ENCODE measurements at places on chromosomes 16 and 17.

DNA sequence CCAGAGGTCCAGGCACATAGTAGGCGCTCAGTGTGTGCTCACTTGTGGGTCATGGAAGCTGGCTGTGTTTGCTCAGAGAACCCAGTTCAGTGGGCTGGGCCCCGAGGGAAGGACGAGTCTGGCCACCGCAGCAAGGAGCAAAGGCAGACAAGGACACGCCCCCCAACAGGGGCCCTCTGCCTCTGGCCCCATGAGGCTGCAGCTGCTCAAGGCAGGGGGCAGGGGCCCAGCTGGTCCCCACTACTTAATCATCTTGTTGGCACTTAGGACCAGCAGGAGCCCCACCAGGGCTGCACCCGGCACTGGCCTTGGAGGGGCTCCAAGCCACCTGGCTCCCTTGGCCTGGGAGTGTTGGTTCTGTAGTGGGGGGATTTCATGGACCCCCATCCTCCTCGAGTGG lies 16.1 kb downstream of the KCNJ12 start:
- DNase-seq = no peak

GRCh38 chr17:50518384-50519023 lies 10.3 kb downstream of the MYCBPAP start:
- DNase-seq = no peak

DNA sequence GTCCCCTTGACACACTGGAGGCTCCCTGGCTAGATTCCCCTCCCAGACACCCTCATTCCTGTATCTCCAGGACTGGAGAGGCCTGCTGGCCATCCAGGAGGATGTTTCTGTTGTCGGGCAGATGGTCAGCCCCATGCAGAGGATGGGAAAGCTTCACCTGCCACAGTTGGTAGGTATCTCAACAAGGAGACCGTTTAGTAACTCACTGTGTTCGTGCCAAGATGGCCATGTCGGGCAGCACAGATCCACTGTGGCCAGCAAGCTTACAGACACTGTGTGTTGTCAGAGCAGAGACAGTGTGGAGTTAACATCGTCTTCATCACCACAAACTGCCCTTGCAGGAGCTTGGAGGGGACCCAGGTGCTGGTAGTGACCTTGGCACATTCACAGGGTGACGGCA lies 390.9 kb downstream of the SEC14L1 start:
- no peak for DNase-seq

- DNase-seq = no peak
Observed at GRCh38 chr16:19757026-19757425, 39.0 kb downstream of the IQCK start.

DNA sequence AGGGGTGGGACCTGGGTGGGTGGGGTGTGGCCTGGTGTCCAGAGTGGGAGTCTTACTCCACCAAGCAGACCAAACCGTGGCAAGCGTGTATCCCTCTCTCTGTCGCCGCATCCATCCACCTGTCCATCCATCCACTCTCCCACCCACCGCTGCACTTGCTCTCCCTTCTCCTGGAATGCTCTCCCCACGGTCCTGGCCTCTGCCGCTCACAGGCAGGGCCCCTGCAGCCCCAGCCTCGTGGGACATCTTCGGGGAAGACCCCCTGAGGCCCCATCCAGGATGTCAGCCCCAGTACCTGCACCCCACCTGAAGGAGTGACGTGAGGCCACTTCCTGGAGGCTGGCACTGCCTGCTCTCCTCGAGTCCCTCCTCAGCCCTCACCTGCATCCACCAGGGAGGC lies 189.5 kb upstream of the GSE1 start:
- DNase-seq = no peak

DNA sequence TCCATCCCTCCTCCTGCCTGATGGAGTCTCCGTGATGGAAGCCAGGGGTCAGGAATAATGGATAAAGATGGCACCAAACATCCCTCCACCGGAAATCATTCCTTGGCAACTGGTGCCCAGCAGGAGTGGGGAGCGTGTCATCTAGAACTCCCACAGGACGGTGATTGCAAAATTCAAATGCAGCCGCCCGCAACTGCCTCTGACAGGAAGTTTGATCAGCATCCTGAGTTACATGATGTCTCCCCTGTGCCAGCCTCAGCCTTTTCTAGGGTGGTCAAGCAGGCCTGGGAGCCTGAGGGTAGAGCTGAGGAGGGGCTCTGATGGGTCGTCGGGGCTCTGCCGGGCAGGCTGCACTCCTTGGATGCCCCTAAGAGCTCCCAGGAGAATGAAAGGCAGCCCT lies 52.8 kb downstream of the GSG1L start:
- DNase-seq = no peak

DNA sequence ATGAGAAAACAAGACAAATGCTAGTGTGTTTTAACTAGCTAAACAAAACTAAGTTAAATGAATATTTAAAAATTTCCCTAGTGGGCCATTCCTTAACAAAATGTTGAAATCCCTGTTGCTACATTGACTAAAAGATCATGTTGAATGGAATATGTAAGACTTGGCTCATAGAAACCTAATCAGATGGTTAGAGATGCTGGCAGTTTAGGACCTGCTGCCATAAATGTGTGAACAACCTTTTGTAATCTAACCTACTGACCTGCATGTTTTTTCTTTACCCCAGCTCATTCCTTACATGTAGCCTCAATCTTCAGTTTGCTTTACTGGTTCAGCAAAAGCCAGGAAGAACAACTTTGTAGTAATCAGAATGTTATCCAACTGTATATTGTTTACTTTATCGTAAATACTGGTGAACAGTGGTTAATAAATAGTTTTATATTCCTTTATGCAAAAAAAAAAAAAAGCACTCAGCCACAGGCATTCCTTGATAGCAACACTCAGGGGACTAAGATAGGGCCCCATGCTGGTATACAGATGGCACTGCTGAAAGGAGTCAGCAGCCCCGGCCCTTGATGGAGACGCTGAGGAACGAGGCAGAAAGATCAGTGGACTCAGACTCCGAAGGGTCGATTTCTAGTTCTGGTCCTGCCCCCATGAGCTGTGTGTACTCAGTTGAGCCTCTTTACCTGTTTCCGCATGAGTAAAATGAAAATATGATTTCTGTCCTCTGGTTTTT lies 78.2 kb downstream of the MARF1 start:
- DNase-seq = no peak

DNA sequence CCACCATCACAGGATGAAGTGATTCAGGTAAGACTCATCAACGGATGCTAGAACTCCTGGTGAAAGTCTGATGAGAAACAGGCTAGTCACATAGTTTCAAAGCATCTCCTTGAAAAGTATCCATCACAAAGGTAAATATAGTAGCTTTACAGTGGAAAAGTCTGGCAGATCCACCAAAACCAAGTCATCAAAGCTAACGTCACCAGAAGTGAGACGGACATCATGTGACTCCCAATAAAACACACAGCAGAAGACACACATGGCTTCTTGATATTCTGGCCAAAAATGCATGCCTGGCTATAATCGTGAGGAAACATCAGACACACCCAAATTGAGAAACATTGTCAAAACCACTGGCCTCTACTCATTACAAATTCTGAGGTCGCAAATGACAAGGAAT lies 17.9 kb upstream of the TRPV3 start:
- DNase-seq = no peak

DNA sequence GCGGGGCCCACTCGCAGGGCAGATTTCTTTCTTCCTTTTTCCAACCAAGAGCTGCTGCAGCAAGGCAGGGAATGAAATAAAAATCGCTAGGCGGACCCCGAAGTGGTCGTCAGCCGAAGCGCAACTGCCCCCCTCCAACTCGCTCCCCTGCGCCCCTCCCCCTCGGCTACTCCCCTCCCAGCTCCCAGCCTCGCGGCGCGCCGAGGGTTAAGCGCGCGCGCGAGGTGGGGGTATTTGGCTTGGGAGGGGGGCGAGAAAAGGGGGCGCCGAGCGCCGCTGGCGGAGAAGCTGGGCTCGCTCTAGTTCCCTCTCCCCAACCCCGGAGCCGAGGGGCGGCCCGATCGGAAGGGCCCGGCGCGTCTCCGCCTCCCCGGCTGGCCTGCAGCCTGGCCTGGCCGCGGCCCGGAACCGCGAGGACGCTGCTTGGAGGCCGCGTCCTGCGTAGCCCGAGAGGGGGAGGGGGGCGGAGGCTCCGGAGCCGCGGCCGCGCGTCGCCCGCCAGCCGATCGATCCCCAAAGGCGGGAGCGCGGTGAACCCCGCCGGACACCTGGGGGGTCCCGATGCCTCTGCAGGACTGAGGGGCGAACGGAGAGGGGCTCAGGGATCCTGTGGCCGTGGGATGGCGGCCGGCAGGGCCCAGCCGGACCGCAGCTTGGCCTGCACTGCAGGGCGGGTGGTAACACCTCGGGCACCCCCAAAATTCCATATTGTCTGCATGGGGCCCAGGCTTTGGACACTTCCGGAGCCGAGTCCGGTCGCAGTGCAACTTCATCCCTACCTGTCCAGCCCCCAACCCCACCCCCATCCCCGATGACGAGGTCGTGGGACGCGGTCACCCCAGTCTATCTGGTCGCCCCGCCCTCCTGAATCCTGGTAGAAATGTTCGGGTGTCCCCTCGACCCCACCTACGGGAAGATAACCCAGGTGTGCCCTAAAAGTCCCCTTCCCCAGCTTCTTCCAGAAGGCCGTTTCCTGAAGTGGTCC lies 4.9 kb upstream of the CBX4 start:
- DNase-seq = no peak

- no peak for DNase-seq
Observed at GRCh38 chr17:27290916-27291598, 2.9 kb upstream of the WSB1 start.

GRCh38 chr17:59846394-59847165 lies 46.2 kb downstream of the TUBD1 start:
- DNase-seq = no peak

DNA sequence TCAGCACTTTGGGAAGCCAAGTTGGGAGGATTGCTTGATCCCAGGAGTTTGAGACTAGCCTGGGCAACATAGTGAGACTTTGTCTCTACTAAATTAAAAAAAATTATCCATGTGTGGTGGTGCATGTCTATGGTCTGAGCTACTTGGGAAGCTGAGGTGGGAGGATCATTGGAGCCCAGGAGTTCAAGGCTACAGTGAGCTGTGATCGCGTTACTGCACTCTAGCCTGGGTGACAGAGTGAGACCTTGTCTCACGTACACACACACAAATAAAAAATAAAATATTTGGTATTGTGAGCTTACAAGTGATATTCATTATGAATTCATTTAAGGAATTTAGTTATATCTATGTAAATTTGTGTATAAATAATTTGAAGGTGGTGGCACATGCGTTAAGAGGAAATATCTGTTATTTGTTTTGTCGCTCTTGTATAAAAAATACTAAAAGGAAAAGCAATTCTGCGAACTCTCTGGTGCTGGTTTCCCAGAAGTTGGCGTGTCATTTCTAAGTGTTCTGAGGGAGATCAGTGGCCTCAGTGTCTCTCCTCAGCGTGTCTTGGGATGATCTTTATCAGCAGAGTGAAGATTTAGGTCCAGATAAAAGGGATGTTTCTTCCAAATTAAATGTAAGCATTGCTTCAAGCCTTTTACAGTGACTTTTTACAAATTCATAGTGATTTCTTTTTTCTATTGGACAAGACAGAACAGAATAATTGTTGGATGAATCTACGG lies 187.6 kb downstream of the FTO start:
- no peak for DNase-seq

- no peak for DNase-seq
Observed at GRCh38 chr16:52547004-52547833, at the start of gene TOX3. TSS of gene TOX3 (minus strand) at chr16:52547143. CDS start at chr16:52546723, 420 bp downstream.

DNA sequence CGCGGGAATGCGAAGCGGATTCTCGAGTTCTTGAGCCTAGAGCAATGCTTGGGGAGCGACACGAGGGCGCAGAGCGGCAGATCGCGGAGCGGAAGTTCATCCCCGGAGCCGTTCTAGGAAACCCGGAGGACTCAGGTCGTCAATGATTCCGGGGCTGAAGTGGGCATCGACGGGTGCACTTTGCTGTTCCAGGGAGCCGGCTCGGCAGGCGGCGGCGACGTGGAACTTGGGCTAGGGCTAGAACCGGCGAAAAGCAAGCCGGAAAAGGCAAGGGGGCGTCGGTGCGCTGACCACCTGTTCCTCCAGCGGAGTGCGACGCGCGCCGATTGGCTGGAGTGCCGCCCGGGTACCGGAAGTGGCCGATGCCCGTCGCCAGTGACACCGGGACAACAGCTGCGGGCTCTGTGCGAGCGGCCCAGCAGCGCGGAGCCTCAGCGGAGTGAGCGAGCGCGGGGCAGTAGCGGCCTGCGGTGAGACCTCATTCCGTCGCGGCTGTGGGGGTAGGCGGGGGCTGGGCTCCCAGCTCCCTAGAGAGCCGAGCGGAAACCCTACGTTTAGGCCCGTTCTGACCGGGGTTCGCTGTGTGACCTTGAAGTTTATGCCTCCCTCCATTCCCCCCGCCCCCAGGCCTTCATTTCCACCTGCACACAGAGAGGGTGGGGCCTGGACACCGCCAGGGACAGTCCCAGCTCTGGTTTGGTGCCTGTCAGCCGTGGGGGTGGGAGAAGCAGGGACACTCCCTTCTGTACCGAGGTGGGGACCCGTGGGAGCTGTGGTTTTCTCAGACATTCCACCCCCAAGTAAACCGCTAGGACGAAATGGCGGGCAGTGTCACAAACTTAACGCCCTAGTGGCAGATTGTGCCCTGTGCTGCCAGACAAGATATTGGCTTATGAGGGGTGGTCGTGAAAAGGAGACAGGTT lies at the start of gene ZFP3:
Gene ZFP3 (plus strand): TSS at position 362 of the 923 bp plus-strand sequence. CDS start 13,038 bp downstream, outside the sequence.
- peak; percentile 86 for DNase-seq

GRCh38 chr17:752620-753219 lies 656 bp upstream of the GEMIN4 start:
- DNase-seq = no peak

- DNase-seq = no peak
Observed at GRCh38 chr16:52727441-52727840, 180.5 kb upstream of the TOX3 start.

DNA sequence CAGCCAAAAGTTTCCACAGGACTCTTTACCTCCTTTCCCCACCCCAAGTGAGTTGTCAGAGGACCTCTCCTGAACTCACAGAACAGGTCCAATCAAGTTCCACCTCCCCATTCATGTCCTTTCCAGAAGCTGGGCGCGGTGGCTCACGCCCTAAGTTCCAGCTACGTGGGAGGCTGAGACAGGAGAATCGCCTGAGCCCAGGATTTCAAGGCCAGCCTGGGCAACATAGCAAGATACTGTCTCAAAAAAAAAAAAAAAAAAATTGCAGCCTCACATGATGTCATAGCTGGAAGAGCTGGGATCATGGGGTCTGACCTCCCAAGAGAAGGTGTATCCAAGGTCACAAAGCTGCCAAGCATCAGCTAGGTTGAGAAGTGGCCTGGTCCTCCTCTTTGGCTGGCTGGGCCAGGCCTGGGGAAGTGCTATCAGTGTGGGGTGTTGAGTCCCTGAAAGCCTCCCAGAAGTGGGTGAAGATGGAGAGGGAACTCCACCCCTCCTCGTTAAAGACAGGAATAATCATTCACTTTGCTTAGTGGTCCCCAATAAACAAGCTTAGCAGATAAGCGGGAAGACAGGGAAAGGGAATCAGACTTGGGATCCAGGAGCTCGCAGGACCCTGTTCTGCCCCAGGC lies 5.5 kb upstream of the MNT start:
- no peak for DNase-seq

- DNase-seq = no peak
Observed at GRCh38 chr17:39270923-39271322, 45.2 kb upstream of the STAC2 start.
